Frontal cortex (tissue), 4 donors: ENCODE measurements at places on chromosomes 12 and 14. TPM values are rescaled to one million over a fixed set of nuclear protein-coding genes. Genes with fewer than 3 reads are reported as not detected.
A peak's percentile ranks its signal among the peaks of the same experiment; 100 is the strongest.

- DNase-seq = no peak
These were observed 45.3 kb downstream of the FRS2 start for GRCh38 chr12:69515394-69515930.

GRCh38 chr12:121196902-121197301, 13.0 kb upstream of the P2RX4 start:
- no peak for DNase-seq

DNA sequence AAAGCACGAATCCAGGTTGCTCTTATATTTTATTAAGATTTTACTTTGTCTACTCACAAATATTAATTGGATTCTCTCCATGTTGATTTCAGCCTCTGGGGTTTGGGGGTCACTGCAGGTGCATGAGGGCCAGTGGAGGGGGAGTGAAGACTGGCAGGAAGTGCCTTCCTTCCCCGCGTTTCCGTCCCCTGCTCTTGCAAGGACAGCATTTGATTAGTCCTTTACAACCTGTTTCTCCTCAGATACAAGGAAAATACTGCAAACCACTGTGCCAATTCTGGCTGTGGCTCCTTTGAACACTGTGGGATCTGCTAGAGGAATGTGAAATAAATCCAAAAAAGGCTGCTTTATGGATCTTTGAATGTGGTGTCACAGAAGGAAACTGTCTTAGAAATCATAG, 291.8 kb downstream of the ETNK1 start:
- no peak for DNase-seq

- no peak for DNase-seq
These were observed 71.7 kb downstream of the TRAF3 start for GRCh38 chr14:102848830-102849525.

DNA sequence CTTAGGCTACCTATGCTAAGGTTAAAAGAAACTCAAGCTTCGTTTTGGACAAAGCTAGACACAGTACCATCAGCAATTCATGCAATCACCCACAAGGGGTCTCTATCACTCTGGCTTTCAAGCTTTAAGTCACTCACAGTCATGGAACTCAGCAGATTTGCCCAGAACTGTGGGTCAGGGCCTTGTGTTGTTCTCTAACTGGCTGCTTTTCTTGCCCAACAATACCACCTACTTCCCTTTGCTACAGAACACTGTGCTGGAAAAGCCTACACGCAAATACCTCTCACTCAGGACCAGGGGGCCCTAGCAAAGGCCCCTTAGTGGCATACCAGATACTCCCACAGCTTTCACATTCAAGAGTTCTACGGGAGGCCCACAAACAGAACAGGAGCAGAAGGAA, 9.1 kb downstream of the NEMP1 start:
- DNase-seq = peak; percentile 57

Gene SSTR1
- 8.2 TPM for total RNA-seq

DNA sequence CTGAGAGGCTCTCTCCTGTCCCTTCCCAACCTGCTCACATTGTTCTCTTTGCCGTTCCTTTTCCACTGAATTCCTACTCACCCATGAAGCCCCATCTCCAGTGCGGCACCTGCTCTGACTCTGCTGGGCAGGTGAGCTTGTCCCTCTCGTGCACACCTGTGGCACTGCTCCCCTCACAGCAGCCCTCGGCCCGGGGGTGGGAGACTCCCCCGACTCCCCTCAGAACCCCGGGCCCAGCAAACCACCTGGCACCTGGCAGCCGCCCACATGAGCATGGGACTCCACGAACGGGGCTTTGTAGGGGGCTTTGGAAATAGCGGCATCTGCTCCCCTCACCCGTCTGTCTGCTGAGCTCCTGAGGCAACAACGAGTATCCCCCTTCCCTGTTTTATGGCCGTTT, 162.4 kb upstream of the PRMT8 start:
- DNase-seq = no peak

DNA sequence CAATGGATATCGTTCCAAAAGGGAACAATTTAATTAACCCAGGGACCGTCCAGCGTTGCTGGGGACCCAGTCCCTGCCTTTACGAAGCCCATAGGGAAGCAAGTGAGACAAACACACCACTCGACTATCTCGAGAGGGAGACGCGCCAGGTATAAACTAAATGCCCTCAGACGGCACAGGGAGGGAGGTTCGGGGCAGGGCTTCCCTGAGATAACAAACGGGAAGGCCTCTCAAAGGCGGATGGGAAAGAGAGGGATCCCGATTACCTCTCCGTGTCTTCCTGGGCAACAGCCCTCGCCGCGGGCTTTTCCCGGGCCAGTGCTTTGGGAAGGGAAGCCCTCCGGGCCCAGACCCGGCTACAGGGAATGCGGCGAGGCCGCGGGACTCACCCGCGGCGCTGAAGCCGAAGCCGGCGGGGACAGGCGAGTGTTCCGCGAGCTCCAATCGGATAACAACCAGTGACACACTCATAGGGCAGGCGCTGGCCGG, 390 bp downstream of the BRAP start:
- peak; percentile 29 for DNase-seq

Gene RHEBL1
- 1.2 TPM for total RNA-seq

GRCh38 chr12:82835217-82835616, 148.5 kb downstream of the TMTC2 start:
- no peak for DNase-seq

- DNase-seq = no peak
These were observed 2.0 kb downstream of the ARL6IP4 start for GRCh38 chr12:122982477-122982815.

DNA sequence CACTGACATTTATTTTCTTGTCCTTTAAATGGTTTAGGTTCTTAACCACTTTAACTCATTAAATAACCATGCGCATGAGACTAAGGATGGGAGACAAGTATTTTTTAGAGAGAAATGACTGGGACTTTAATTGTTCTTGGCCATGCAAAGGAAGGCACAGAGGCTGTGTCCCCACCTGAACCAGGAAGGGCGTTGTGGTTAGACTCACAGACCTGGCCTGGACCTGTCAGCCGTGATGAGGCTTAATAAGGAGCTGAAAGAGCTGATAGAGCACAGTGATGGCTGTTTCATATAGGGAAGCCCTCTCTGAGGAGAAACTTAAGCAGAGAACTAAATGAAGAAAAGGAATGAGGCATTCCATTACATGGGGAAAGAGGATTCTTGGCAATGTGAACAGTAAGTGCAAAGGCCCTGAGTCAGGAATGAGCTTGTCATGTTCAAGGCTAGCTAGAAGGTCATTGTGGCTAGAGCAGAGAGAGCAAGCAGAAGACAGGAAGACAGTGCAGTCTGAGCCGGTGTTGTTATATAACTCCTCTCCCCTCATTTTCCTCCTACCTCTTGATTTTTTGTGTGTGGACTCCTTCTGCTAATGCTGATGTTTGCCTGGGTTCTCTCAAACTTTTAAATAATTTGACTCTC, 74.4 kb upstream of the ANO4 start:
- no peak for DNase-seq

DNA sequence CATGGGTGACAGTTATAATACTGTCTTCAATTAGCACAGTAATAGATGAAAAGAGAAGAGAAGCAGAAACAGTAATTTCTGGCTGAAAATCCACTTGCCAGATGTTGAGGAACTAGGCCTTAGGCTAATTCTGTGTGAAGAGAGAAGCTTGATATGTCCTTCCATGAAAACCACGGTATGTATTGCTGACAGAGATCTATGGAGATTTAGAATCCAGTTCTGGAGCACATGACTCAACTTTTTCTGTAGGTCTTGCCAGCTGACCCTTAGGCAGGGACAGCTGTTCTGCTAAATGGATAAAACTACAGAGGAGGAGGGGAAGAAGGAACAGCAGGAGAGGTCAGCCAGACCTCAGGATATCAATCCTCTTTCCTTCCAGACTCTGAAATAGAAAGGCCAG, 211.5 kb downstream of the PRKD1 start:
- no peak for DNase-seq

Gene CLEC4C
- total RNA-seq = not detected

DNA sequence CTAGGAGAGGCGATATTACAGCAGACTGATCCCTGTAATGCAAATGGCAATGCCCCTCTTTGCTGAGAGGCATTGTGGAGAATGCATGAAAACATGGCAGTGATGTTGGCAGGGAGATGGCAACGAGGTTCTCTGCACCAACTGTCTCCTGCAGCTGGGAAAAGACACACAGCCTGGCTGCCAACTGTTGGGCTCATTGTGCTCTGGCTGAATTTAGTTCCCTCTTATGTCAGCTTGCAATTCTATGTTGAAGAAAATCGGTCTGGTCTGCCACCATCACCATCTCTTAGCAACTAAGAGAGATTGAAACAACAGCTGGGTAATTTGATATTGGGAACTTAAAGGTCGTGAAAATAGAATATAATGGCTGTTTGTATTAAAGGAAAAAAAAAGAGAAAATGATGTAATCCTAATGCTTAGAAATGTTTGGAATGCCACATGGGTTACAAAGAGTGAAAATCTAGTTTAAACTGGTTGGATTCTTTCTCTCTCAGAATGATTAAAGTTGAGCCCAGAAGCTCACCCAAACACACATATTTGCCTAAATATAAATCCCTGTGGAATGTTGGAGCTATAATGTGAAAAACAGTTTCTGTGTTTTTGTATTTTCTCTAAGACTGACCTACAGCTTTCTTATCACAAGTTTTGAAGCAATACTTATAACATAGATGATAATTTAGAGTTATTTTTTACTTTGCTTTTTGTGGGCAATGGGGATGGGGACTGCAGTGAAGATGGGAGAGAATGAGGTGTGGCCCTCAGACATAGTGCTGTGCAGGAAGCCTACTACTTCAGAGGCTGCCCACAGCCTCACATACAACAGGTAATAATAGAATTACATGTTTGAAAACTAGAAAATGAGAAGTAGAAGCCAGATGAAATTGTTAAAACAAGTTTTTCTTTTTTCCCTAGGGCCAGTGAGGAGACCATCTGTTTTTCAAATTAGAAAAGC, 143.7 kb downstream of the AKAP6 start:
- no peak for DNase-seq

DNA sequence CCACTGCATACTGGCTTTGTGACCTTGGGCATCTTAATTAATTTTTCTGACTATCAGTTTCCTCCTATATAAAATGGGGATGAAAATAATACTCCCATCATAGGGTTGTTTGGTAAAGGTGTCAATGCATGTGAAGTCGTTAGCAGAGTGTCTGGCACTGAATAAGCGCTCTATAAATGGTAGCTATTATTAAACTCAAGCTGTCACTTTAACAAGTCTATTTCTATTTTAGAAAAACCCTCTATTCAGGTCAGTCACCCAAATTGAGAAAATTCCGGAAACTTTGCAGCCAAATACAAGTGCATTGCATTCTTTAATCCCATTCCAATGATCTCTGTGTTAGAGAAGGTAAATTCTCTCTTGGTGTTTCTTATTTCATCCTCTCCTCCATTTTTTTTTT, 363.1 kb downstream of the SYT1 start:
- DNase-seq = no peak

- no peak for DNase-seq
These were observed 70.4 kb downstream of the CHGA start for GRCh38 chr14:92993302-92993701.

DNA sequence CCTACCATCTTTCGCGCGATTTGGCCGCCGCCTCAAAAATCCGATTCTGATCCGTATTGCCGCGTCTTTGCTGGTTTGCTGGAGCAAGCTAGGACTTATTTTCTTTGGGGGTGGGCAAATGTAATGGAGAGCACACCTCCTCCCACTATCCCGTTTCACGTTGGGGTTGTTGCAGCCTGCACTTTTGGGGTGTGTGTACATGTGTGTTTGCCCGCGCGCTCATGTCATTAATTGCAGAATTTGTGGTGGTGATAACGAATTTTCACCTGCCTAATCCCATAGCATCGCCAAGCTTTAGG, 657 bp downstream of the METAP2 start:
- no peak for DNase-seq

DNA sequence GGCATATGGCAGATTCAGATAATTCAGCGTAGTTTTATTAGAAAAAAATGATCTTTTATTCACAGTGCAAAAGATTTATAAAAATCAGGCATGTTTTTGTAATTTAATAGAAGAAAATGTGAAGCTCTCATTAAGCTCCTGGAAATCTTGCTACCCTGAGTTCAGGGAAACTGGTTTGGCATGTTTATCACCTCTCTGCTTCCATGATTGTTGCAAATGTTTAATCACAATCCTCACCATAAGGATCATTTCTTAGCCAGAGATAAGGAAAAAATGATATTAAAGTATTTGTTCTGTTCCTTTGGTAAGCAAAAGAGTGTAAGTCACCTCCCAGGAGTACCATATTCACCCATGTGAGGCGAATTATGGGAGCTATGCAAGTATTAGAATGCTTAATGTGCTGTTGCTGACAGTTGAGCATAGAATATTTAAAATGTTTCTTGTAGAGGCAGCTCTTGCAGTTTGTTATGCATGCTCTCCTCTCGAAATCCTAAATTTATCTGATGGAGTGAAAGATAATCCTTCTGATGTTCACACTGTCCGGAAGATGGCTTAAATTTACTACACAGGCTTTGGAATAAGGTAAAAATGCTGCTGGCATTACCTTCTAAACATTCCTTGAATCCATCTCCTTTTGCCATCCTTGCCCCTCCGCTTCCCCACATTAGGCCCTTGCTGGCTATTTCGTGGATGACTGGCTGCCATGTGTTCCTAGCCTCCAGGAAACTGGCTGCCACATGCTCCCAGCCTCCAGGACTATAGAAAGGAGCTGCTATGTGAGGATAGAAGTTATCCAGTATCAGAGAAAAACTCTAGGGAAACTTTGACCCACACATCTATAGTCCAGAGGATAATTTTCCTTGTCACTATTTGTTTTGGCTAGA, 115.8 kb upstream of the CCDC198 start:
- DNase-seq = no peak

Gene SLC10A1
- not detected for total RNA-seq

- no peak for DNase-seq
These were observed 2.8 kb downstream of the TNS2 start for GRCh38 chr12:53052419-53053217.

DNA sequence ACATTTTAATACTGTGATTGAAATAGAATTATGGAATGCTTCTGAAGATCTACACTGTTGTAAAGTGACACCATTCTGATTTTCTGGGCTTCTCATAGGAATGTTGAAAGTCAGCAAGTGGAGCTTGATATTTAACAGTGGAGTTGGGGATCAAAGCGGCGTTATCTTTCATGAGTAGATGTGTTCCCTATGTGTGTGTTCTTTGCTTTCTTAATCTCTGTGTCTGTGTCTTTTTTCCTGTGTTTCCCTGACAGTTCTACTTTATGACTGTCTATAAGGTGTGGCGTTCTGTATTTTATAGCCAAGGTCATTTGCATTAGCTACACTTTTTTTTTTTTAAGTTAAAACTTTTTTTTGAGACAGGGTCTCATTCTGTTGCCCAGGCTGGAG, 24.7 kb downstream of the SYNE2 start:
- DNase-seq = no peak
